NCI-H1436 treated with DMSO at 0.1 percent for 48 hours (cell line): ENCODE measurements at places on chromosomes 2 and 18.

GRCh38 chr2:212979799-212980198 lies 171.6 kb downstream of the IKZF2 start:
- no peak for DNase-seq

GRCh38 chr18:40186677-40187076 lies 1768.4 kb upstream of the PIK3C3 start:
- DNase-seq, result no peak

GRCh38 chr18:79195716-79196683 lies 126.8 kb downstream of the ATP9B start:
- DNase-seq, result no peak

DNA sequence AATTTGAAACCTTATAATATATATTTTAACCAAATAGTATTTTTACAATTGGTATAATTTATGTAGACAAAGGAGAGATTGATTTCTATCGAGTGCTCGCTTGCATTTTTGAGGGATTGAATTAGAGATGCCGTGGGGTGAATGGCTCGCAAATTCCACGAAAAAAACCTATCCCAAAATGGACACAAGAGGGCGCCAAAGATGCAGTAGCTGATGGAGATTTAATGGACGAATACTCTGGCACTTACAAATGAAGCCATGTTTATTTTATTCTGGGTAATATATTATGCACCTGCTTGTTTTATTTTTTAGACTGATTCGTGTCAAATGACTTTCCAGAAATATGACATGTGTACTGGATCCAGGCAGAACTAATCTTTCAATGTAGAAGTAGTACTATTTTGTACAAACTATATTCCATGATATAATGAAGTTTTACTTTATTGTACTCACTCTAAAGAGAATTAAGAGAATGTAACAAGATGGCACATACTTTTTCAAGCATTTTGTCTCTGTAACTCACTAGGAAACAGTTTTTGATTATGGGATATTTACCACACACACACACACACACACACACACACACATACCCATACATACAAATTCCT lies 505.4 kb downstream of the PLCL1 start:
- DNase-seq, result no peak

GRCh38 chr18:34115409-34116081 lies 109.2 kb downstream of the NOL4 start:
- DNase-seq, result no peak

DNA sequence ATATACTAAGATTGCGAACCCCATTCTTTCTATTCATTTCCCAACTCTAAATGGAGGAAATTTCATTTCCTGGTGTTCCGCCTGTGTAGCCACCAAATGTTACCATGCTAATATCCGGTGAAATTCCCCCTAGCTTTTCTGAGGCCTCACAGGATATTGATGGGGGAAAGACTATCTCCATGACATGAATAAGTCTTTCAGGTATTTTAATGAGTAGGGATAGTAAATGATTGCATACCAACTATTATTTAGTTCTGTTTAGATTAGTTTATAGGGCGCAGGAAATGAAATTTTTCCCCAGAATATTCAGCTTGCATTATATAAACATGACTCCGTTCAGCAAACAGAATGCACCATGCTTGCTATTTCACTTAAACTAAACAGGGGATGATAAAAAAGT lies 55.4 kb downstream of the COL5A2 start:
- DNase-seq, result no peak

DNA sequence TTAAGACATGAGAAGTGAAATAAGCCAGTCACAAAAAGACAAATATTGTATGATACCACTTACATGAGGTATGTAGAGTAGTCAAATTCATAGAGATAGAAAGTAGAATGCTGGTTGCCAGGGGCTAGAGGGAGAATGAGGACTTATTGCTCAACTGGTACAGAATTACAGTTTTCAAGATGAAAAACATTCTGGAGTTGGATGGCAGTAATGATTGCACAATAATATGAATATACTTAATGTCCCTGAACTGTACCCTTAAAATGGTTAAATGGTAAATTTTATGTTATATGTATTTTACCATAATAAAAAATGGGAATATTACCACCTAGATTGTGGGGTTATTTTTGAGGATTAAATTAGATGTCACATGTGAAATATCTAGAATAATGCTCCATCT lies 341.2 kb downstream of the CLIP4 start:
- DNase-seq, result no peak

GRCh38 chr2:107473150-107473549 lies 353.5 kb upstream of the RGPD4 start:
- DNase-seq, result no peak

GRCh38 chr2:149050188-149050587 lies 11.7 kb downstream of the LYPD6B start:
- no peak for DNase-seq

GRCh38 chr18:77148289-77148688 lies 15.7 kb upstream of the MBP start:
- DNase-seq, result no peak

DNA sequence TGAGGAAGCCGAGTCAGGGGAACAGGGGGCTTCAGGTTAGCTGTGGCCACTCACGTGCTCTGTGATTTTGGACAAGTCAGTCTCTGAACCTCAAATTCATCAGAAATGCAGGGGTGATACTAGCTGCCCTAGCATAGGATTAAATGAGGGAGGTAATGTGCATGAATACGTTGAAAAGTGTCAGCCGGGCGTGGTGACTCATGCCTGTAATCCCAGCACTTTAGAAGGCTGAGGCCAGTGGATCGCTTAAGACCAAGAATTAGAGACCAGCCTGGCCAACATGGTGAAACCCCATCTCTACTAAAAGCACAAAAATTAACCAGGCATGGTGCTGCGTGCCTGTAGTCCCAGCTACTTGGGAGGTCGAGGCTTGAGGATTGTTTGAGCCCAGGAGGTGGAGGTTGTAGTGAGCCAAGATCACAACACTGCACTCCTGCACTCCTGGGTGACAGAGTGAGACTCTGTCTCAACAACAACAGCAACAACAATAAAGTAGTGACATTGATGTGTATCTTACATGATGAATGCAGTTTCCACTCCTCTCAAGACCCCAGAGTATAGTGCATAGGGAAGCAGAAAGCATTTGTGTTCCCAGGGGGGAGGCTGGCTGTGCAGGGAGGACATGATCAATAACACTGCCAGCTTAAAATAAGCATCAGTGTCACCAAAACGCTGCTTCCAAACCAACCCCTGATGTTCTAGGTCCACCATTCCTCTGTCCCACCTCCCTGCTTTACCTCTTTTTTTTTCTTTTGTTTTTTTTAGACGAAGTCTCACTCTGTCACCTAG lies 68.8 kb downstream of the HNRNPLL start:
- no peak for DNase-seq

DNA sequence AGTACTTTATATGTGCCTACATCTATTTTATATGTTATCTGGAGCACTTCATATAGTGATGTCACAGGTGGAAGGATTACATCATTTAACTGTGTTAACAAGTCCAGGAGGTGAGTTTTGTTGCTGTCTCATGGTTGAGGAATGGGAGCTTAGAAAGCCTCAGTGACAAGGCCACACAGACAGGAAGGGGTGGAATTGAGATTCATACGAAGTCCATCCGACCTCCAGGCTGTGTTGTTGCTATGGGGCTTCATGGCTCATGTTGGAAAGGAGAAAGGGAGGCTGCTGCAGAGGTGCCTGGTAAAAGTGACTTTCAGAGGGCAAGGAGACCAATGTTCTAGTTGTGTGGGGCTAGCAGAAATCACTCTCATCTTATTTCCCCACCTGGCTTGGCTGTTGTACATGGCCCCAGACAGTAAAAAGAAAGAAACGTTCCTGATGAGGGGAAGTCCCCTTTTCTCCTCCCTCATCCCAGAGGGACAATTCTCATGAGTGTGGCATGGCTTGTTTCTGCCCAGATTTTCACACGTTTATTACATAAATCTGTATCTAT lies 31.0 kb upstream of the GREB1 start:
- DNase-seq, result no peak

DNA sequence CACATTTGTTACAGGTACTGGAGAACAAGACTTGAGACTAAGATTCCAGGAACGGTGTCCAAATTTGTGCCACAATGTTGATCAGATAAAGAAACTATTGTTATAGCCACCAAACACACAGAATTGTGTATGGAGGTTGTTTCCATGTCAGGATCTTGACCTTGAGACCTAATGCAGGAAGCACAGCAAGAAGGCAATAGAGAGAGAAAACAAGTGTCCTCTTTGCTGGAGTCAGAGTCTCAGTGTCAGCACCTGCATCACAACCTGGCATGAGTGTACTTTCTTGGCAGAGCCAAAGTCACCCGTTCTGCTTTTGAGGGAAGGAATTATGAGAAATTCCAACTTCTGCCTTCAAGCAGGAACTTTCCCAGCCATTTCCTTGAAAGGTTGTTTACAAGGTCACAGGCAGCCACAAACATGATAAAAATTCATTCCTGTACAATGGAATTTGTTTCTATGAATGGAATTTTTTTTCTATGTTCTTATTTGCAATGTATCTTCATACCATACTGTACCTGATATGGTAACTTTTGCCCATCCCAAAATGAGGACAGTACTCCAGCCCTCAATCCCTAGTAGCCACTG lies 118.4 kb downstream of the PKP4 start:
- DNase-seq, result no peak
